Endodermal cell (in vitro differentiated cells): ENCODE measurements at places on chromosomes 1 and 21. TPM values are rescaled to one million over a fixed set of nuclear protein-coding genes. Genes with fewer than 3 reads are reported as not detected.

GRCh38 chr1:237303929-237304328 lies 261.9 kb downstream of the RYR2 start:
- DNase-seq, result no peak
- no peak overlapping the region for H3K27ac ChIP-seq
- H3K36me3 ChIP-seq, result no peaks in the 10 kb centered on the region
- H3K27me3 ChIP-seq, result no peaks in the 10 kb centered on the region

The KRTAP10-5 gene
- total RNA-seq, result 0.31 TPM in 1 of 3 replicates, not detected in the others

DNA sequence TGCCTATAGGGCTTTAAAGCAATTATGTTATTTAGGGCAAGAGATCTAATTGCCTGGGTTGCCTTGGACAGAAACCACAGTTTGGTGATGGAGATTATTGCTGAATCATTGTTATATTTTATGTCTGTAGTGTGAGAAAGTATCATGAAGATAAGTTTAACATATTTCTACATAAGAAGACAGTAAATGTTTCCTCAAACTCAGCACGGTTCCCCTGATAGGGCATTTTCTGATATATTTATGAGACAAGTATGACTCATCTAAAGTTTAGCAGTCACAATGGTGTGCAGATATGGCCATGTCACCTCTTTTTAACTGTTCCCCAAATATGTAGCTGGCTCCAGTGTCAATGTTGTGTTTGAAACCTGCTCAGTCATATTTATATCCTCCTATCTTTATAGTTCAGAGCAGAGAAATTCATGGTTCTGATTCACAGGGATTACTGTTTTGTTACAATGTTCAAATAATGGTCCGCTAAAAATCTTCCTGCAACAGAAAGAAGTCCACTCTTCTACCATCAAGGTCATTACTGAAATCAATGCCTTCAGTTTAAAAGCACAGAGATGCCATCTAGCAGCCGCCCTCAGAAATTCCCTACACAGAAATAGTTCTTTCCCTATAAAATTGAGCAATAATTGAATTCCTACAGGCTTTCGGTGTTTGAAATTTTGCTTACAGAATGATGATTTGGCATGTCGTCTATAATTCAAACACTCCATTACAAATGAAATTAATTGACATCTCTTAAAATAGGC lies 3.7 kb downstream of the OLFM3 start:
- no peak for DNase-seq
- H3K36me3 ChIP-seq, result no peaks in the 10 kb centered on the region
- no peak overlapping the region for H3K4me3 ChIP-seq
- peaks cover 5% of the 10 kb centered on the region for H3K4me1 ChIP-seq
- no peak overlapping the region for H3K27ac ChIP-seq

The AMPD1 gene
- not detected in 2 replicates for total RNA-seq

The DTL gene
- 21.6 to 73.8 TPM (median 60.4 TPM) in 3 replicates for total RNA-seq

DNA sequence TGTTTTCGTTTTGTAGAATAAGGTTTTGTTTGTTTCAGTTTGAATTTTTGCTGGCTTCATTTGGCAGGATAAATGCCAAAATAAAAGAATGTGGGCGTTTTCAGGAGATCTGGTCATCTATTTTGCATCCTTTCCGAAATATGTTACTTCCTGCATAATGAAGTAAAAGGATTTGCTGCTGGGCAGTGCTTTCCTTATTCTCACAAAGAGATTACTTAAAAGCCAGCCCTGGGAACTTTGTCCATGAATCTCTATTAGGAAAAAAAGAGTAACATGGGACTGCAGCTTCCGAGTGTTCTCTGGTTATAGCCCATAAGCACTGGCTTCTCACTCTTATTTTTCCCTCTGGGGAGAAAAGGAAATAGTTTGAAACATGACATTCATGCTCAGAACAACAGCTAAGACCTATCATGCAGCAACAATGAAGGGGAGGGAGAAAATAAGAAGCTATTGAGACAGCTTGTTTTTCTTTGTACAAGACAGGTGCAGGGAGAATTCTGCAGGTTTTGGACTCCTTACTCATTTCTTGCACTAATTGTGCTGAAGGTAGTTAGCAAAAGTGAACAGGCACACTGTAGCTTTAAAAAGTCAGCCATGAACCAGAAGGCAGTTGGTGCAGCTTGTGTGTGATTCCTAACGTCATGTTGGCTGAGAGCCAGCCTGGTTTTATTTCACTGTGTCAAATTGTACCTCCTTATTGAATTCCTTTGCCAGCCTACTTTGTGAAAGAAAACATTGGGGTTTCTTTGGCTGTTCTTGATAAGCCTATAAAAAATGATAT lies at the start of gene SAMD13:
Gene SAMD13, plus strand, starts transcription at position 705 of the 781 bp plus-strand sequence. CDS start 1,527 bp downstream, outside the sequence.
- no peaks in the 10 kb centered on the region for H3K36me3 ChIP-seq
- no peak for DNase-seq
- no peaks in the 10 kb centered on the region for H3K27me3 ChIP-seq
- H3K4me1 ChIP-seq, result peaks cover 4% of the 10 kb centered on the region

GRCh38 chr1:31658721-31659120 lies 14.0 kb upstream of the PEF1 start:
- peaks cover 9% of the 10 kb centered on the region for H3K4me1 ChIP-seq
- H3K27me3 ChIP-seq, result no peaks in the 10 kb centered on the region
- no peak for DNase-seq
- H3K36me3 ChIP-seq, result no peaks in the 10 kb centered on the region
- H3K27ac ChIP-seq, result no peak overlapping the region

The SMYD2 gene
- total RNA-seq, result 20.2 and 22.4 TPM in 2 replicates

DNA sequence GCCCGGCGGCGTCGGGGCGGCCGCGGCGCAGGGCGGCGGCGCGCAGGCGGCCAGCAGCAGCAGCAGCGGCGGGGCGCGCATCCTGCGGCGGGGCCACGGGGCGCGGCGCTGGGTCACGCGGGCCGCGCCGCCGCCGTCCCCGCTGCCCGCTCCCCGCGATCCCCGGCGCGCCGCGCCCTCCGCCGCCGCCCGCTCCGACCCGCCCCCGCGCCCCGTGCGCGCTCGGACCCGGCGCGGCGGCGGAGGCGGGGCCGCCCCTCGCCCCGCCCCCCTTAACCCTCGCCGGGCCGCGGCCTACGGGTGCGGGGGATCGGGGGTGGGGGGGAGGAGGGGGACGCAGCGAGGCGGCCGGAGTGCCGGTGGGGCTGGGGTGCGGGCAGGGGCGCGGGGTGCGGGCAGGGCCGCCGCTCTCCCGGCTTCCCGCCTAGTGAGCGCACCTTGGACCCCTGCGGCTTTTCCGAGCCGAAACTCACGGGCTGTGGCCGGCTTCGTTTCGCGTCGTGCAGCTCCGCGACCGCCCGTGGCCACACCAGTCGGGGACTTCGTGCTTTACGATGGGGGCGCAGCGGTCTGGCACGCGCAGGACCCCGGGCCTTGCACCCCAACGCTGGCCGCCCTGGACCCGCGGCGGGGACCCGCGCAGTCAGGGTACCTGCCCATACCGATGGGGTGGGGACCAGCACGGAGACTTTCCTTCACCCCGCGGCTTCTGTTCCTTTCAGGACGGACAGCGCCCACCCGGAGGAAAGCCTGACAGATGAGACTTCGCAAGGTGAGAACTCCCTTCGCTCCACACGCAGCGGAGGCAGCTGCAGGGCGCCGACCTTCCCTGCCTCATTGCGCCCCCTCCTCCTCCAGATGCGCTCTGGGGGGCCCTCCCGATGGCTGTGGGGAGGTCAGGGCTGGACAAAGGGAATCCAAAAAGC lies at the start of gene FNDC10:
Gene FNDC10, minus strand, starts transcription at position 201 of the 926 bp plus-strand sequence. Its CDS starts 120 bp downstream, at position 81.
- H3K36me3 ChIP-seq, result no peaks in the 10 kb centered on the region
- peak within 1 kb of the TSS; percentile 70 for H3K4me3 ChIP-seq
- H3K27me3 ChIP-seq, result peaks cover 59% of the 10 kb centered on the region
- DNase-seq, result peak; percentile 75
- H3K4me1 ChIP-seq, result peaks cover 3% of the 10 kb centered on the region

- no peak overlapping the region for H3K4me3 ChIP-seq
- peaks cover 3% of the 10 kb centered on the region for H3K4me1 ChIP-seq
- no peak for DNase-seq
- no peaks in the 10 kb centered on the region for H3K27me3 ChIP-seq
- no peak overlapping the region for H3K27ac ChIP-seq
- H3K36me3 ChIP-seq, result peaks cover 70% of the 10 kb centered on the region
These were observed 53.5 kb downstream of the LDLRAD2 start for GRCh38 chr1:21865609-21865942.

- peaks cover 11% of the 10 kb centered on the region for H3K4me1 ChIP-seq
- H3K27me3 ChIP-seq, result no peaks in the 10 kb centered on the region
- DNase-seq, result no peak
- no peaks in the 10 kb centered on the region for H3K36me3 ChIP-seq
- no peak overlapping the region for H3K27ac ChIP-seq
- no peak overlapping the region for H3K4me3 ChIP-seq
These were observed 22.8 kb downstream of the C2CD2 start for GRCh38 chr21:41931041-41931451.

GRCh38 chr1:115641762-115642167 lies at the start of gene VANGL1:
VANGL1 (plus strand) TSS chr1:115641970; CDS start chr1:115651414, 9,444 bp downstream.
- H3K27ac ChIP-seq, result no peak within 1 kb of the TSS
- no peaks in the 10 kb centered on the region for H3K27me3 ChIP-seq
- DNase-seq, result peak; percentile 87
- H3K4me1 ChIP-seq, result peaks cover 17% of the 10 kb centered on the region

GRCh38 chr1:63630666-63631065 lies 37.5 kb downstream of the PGM1 start:
- no peak for DNase-seq
- no peak overlapping the region for H3K4me3 ChIP-seq

The MX2 gene
- 1.2 and 1.6 TPM in 2 replicates for total RNA-seq

The S100A9 gene
- not detected in 3 replicates for total RNA-seq

GRCh38 chr1:64915381-64916274 lies 50.7 kb downstream of the JAK1 start:
- peak; percentile 82 for DNase-seq
- H3K4me1 ChIP-seq, result peaks cover 9% of the 10 kb centered on the region
- H3K36me3 ChIP-seq, result no peaks in the 10 kb centered on the region
- H3K27me3 ChIP-seq, result no peaks in the 10 kb centered on the region
- peak overlapping the region; percentile 16 for H3K4me3 ChIP-seq

DNA sequence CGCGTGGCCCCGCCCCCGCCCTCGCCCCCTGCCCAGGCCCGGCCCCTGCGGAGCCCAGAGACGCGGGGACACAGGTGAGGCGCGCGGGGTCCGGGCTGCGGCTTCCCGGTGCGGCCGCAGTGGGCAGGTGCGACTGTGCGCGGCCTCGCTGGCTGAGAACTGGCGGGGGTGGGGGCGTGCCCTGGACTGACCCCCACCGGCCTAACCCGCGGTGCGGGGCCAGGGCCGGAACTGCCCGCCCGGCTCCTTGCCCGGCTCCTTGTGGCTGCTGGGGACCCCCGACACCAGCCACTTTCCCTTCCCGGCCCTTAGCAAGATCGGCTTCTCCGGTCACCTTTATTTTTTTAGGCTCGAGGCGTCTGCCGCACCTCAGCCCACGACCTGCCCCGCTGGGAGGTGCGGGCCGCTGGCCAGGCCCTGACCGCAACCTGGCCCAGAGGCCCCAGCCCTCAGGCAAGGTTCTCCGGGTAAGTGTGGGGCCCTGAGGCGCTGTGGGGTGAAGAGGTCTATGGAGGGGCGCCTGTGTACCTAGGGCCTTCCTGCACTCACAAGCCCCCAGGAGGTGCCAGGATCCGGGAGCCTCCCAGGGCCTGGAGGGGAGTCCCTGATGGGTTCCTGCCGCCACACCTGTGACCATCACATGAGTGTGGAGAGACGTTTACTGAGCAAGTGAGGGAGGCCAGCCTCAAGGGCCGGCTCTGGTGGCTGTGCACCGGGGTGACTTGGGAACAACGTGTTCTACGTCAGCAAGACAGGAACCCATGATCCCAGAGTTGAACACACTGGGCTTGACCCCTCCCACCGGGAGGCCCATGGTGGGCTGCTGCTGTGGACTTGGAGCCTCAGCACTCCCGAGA lies at the start of gene SMIM1:
Gene SMIM1, plus strand, starts transcription at position 35 of the 857 bp plus-strand sequence. CDS start 2,625 bp downstream, outside the sequence.
- H3K4me1 ChIP-seq, result peaks cover 4% of the 10 kb centered on the region
- peak within 1 kb of the TSS; percentile 76 for H3K4me3 ChIP-seq
- DNase-seq, result peak; percentile 61
- H3K27ac ChIP-seq, result no peak within 1 kb of the TSS
- no peaks in the 10 kb centered on the region for H3K36me3 ChIP-seq

- peaks cover 28% of the 10 kb centered on the region for H3K4me1 ChIP-seq
- peak overlapping the region; percentile 71 for H3K27ac ChIP-seq
- peak; percentile 93 for DNase-seq
- H3K4me3 ChIP-seq, result no peak overlapping the region
These were observed 46.8 kb upstream of the WASF2 start for GRCh38 chr1:27536767-27537166.

GRCh38 chr21:34524646-34525601 lies 12.9 kb upstream of the KCNE1 start:
- H3K36me3 ChIP-seq, result no peaks in the 10 kb centered on the region
- no peak overlapping the region for H3K27ac ChIP-seq
- H3K4me3 ChIP-seq, result no peak overlapping the region
- H3K27me3 ChIP-seq, result no peaks in the 10 kb centered on the region
- peak; percentile 89 for DNase-seq
- H3K4me1 ChIP-seq, result peaks cover 15% of the 10 kb centered on the region

GRCh38 chr1:154220970-154221277 lies 169 bp downstream of the UBAP2L start:
- H3K27ac ChIP-seq, result peak overlapping the region; percentile 84
- no peak for DNase-seq
- peaks cover 44% of the 10 kb centered on the region for H3K36me3 ChIP-seq
- peak overlapping the region; percentile 93 for H3K4me3 ChIP-seq
- H3K27me3 ChIP-seq, result no peaks in the 10 kb centered on the region
- H3K4me1 ChIP-seq, result peaks cover 6% of the 10 kb centered on the region

GRCh38 chr1:20190256-20191160 lies 4.2 kb upstream of the PLA2G2C start:
- no peak overlapping the region for H3K27ac ChIP-seq
- no peaks in the 10 kb centered on the region for H3K36me3 ChIP-seq
- H3K27me3 ChIP-seq, result peaks cover 2% of the 10 kb centered on the region

The APCS gene
- not detected in 3 replicates for total RNA-seq

DNA sequence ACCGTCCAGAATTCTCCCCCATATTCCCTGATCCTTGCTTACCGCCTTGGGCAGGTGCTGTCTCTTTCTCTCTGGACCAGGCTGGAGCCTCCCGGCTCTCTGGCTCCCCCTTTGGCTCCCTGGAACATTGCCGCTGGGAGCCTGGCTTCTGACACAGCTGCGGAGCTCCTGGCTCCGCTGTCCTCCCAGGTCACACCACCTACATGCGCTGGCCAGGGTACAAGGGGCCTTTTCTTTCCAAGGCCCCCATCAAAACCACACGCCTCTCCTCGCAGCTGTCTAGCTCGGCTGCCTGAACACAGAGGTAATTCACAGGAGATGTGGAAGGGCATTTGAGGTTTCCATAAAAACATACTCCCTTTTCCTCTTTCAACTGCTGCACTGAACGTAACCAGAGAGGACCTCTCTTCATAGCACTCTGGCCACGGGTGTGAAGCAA lies 7.5 kb upstream of the ZNF648 start:
- DNase-seq, result peak; percentile 96
- no peaks in the 10 kb centered on the region for H3K4me1 ChIP-seq
- H3K27me3 ChIP-seq, result peaks cover 40% of the 10 kb centered on the region
- no peak overlapping the region for H3K27ac ChIP-seq
- H3K36me3 ChIP-seq, result no peaks in the 10 kb centered on the region
- H3K4me3 ChIP-seq, result no peak overlapping the region
